ENCODE measurements at places on chromosomes 2 and 18.

DNA sequence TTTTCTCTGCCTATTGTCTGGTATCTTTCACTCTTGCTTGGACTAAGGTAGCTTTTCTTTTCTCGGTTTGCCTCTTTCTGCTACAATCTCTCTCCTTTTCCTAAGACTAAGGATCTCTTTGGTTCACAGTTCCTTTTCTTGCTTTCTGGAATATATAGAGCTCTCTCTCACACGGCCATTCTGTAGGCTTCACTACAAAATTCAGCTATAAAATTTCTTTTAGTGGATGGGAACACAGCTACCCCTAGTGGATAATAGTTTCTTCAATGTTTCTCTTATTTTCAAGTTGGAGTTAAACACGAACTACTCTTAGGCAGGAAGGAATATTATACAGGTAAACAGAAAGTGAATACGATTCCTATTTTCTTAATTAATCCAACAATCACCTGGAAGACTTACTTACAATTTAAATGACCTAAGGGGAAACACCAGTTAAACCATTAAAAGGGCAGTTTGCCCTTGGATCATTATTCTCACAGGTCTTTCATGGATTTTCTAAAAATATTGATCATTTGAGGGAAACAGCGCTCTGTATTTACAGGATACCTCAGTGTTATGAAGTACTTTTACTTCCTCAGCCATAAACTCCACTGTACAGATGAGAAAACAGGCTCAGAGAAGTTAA lies 140.5 kb downstream of the LRP2 start:
- DNase-seq: no peak

DNA sequence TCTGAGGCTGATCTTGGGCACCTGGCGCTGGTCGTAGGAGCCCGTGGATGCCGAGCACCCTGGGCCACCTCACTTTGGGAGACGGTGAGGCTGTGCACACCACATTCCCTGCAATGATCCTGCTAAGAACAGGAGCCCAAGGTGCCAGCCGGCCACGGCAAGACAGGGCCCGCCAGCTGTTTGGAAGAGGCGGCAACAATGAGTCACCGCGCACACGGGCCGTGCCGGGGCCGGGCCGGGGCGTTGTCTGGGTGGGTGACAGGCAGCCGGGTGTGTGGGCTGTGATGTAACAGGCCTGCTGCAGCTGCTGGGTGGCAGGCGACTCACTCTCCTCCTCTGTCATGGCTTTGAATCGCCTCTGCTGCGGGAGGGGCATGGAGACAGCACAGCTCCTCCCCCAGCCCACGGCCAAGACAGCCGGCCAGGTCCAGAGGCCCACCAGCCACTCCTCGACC lies 49.7 kb upstream of the ODC1 start:
- DNase-seq: peak; percentile 90

- DNase-seq: no peak
Observed at GRCh38 chr2:102880731-102881130, 118.9 kb downstream of the TMEM182 start.

GRCh38 chr2:84894758-84895520 lies 10.5 kb upstream of the TMSB10 start:
- DNase-seq: peak; percentile 66

DNA sequence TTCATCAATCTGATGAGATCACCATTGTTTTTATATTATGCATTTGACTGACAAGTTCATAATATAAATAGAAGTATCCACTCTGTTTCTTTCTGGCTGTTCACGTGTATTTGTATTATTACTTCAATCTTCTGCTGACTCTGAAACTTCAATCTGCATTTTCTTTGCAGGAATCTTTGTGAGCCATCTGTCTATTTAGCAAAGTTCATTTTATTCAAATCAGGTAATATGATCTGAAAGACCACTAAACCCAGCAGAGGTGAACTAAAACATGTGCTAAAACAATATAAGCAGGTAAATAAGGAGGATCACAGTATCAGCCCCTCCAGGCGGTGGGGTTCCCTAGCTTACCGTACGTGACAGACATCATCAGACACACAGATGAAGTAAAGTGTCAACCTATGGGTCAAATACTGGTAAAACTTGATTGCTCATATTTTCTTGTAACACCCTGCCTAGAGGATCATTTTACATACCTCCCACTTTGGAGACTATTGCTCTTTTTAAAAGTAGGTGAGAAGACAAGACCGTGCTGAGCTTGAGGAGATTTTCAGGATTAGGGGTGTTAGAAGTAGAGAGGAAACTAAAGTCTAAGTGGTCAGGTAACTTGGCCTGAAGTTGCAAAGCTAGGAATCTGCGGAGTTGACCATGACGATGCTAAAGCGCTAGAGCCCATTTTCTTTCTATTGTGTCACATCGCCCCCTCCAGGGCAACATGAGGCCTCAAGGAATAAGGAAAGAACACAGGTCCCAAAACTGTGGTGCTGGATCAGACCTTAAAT lies 9.0 kb downstream of the DTNB start:
- peak; percentile 41 for DNase-seq

- DNase-seq: peak; percentile 81
Observed at GRCh38 chr18:59696311-59697235, 650 bp downstream of the CCBE1 start.

DNA sequence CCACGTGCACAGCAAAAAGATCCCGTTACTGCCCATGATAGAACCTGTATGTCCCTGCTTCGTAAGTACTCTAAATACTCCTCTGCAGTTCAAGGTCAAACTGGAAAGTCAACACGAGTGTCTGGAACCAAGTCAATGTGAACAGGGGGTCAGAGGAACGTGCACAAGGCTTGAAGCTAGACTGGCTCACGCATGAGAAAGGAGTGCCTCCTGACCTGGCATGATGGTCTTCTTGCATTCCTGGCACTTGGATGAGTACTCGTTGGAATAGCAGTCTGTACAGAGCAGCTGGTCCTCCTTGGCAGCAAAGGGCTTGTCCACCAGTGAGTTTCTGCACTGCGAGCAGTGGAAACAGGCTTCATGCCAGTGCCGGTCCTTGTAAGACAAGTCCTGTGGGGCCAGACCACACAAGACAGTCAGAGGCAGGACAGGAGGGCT lies 25.5 kb downstream of the FHL2 start:
- DNase-seq: no peak

DNA sequence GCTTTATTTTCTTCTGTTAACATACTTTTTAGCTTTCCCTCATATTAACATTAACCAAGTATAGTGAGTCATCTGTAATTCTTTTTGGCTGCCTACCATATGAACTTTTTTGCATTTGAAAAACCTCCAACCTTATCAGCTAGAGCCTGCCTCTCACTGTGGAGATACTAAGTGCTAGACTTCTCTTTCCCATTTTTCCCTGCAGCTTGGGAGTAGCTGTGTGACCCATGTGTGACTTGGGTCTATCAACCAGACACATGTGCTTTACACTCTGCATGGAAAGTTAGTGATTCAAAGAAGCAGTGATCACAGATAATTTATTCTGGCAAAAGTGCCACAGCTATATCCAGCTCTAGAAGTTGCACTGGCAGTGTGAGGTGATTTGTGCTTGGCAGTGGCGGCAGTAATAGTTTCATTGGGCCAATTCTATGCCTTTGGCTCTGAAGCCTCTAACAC lies 36.3 kb downstream of the PREPL start:
- no peak for DNase-seq

DNA sequence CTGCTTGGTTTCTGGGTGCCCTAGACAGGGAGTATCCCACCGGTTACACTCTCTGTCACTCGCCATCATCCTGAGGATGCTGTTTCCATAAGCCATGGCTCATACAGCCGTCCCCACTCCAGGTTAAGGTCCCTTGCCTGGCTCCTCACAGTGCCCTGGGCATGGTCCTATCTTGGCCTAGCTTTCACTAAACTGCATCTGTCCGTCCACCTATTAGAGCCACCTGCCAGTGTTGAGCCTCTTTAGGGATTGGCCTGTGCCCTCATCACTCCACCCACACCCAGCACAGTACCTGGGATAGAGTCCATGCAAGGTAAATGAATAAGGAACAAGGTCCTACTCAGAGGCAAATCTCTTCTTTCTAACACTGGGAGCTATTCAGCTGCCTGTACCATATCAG lies 320.1 kb downstream of the GBX2 start:
- no peak for DNase-seq

GRCh38 chr2:215359576-215359922 lies 47.7 kb downstream of the ATIC start:
- no peak for DNase-seq

Data from foreskin fibroblast (primary cell).